ENCODE measurements at places on chromosomes 1 and 21. TPM values are rescaled to one million over a fixed set of nuclear protein-coding genes. Genes with fewer than 3 reads are reported as not detected.

DNA sequence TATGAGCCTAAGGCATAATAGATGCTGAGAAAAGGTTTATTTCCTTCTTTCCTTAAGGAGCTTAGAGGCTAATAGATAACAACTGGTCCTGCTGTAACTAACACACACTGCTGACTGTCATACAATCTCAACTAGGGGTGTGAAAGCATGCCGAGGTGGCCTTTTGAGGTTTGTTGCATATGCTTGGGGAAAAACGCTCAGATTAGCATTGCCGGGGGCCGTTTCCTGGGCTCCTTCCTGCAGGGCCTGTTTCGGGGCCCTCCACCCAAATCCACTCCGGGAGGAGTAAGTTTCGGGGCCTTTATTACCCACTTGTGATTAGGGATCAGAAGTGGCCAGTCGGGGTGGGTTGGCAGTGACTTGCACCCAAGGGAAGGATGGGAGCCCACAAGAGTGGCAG, 27.2 kb upstream of the RCSD1 start:
- DNase-seq, result no peak

- DNase-seq, result no peak
Measured at GRCh38 chr1:213796525-213796924, 191.2 kb upstream of the PROX1 start.

DNA sequence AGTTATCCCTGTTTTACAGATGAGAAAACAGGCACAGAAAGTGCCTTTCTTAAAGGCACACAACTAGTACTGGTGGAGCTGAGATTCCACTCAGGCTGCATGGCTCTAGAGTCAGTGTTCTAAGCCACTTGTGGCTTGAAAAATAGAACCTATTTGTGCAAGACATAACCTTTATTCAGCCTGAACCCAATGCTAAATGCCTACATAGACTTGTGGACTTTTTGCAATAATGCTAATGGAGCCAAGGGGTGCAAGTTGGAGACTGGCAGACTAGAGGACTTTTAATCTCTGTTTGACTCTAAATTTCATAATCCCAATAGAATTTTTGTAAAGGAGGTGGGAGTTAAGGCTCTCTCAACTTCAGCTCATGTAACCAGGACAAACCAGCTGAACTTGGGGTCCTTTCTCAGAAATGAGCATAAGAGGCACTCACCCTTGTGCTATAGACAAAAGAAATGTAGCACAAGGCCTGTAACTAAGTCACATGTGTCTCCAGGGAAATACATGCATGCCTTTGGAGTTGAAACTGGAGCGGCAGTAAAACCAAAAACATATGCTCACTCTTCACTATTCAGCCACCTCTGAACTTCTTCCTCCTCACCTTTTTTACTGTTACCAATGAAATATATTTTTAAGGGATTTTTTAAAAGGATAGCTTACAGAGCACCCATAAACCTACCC, 43.0 kb upstream of the AK4 start:
- DNase-seq, result no peak

DNA sequence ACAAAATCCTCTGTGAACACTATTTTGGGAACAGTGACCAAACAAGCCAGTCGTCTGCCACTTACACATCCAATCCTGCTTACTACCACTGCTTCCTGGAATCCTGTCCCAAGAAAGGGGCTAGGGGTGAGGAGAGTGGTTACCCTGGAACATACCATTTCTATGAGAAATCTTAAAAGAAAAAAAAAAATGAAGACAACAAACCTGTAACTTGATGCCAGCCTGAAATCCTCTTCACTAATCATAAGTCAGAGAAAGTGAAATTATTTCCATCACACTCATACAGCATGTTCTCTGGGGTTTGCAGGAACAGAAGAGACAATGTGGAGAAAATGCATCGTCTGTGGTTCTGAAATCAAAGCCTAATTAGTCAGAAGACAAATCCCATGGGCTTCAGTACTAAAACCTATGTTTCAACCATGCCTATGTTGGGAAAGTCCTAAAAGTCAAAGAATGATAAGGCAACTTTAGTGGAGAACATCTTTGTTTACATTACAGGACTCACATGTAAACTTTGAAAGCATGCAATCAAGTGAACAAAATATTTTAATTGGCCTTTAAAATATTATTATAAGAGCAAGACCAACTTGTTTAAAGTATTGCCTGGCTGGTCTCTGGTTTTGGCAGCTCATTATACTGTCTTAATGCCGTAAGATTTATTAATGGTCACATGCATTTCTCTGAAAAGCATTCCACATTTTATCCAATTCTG, 220.7 kb downstream of the LTN1 start:
- no peak for DNase-seq

Gene C4BPA
- not detected for total RNA-seq

Gene DMRTA2
- total RNA-seq, result not detected

Gene TMEM200B
- total RNA-seq, result 0.41 TPM

Measured in glomerular endothelial cell (primary cell).